ENCODE measurements at places on chromosomes 2 and 18. TPM values are rescaled to one million over a fixed set of nuclear protein-coding genes. Genes with fewer than 3 reads are reported as not detected.

The GAREM2 gene
- 3.8 TPM for polyA plus RNA-seq

The TNFRSF11A gene
- 3.6 TPM for polyA plus RNA-seq

The DSG3 gene
- polyA plus RNA-seq = not detected

GRCh38 chr18:45657357-45658335, 42.4 kb downstream of the SLC14A2 start:
- DNase-seq = no peak

DNA sequence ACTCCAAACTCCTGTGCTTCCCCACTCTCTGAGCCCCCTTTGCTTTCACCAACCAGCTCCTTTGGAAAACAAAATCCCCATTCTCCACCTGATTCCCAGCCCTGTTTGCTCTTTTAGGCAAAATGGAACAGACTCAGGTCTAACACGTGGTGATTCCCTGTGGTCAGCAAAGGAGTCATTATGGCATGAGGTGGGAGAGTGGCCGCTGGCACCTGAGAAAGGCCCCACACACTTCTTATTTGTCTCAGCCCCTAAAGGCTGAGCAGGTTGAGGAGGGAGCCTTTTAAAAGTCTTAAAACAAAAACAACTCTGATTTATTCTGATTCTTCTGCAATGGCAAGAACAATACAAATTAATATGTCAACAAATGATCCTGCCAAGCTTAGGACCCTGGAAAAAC, 401.2 kb downstream of the TNS1 start:
- DNase-seq = no peak

GRCh38 chr2:165432234-165432966, 37.1 kb upstream of the CSRNP3 start:
- no peak for DNase-seq

- no peak for DNase-seq
Observed at GRCh38 chr2:15930589-15931318, 9.6 kb upstream of the MYCN start.

- DNase-seq = no peak
Observed at GRCh38 chr2:45789317-45789716, 137.8 kb downstream of the PRKCE start.

GRCh38 chr2:107801498-107801897, 25.2 kb upstream of the RGPD4 start:
- no peak for DNase-seq

DNA sequence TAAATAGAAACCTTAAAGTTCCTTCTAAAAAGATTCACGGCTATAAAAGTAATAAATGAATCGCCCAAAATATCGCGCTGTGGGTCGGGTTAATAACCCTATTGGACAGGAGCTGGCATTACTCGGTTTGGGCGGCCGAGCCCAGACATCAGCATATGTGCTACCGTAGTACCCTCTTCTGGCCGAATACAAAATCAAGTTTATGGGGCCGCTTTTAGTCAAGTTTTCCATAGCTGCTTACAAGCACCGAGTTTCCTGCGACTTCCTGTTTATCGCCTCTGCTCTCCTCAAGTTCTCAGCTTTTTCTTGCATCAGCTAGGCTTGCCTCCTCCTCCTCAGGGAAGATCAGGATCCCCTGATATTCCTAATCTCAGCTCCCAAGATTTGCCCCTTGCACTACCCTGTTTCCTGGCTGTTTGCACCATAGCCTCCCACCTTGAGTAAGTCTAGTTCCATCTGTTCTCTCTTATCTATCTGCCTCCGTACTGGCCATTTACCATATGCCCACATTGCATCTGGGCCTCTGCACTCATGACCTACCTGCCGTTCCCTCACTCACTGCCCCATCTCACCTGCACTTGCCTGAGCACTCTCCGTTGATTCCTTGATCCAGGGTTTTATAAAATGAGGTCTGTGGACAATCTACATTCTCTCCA, 56.1 kb downstream of the SLC35F5 start:
- no peak for DNase-seq

DNA sequence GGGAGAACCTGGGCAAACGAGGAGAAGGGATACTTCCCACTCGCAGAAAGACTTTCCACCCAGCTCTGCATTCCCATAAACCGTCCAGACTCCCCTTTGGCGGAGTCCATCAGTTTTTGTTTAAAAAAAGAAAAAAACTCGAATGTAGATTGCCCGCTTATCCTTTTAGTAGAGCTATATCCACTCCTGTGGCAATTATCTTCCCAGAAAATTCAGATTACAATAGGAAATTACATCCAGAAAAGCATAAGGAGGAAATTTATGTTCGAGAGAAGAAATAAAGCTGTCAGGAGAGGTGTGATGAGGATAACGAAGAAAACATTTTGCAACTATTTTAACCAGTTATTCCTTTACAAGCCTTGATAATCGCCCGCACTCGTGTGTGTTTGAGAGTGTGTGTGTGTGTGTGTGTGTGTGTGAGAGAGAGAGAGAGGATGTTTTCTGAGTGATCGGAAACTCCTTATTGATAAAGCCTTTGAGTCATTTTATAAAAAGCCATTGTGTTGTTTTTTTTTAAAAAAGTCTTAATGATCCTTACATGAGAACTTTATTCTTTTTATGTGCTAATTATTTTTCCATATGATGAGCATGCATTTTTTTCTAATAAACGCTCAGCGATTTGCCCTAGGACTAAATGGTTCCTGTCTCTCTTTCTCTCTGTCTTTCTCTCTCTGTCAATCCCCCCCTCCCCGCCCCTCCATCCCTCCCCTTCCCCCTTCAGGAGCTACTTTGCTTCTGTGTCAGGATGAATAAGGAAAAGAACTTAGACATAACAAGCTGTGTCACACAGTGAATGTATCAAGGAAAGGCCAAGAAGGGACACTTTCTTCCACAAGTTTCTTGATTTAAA, 1.1 kb upstream of the PPP3R1 start:
- no peak for DNase-seq

DNA sequence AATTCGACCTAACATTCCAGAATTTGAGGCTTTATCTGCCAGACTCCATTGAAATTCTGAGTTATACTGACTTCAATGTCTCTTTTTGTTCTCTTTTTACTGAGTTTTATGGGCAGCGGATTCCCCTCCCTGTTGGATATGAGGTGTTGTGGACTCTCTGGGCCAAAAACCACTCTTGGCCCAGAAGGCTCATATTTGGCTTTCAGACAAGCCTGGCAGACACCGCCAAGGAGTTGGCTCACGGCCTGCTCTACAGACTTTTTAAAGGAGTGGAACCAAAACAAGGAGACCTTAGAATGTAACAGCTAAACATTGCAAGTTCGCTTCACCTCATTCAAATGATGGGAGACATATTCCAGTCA, 206.4 kb upstream of the NCKAP5 start:
- peak; percentile 40 for DNase-seq

DNA sequence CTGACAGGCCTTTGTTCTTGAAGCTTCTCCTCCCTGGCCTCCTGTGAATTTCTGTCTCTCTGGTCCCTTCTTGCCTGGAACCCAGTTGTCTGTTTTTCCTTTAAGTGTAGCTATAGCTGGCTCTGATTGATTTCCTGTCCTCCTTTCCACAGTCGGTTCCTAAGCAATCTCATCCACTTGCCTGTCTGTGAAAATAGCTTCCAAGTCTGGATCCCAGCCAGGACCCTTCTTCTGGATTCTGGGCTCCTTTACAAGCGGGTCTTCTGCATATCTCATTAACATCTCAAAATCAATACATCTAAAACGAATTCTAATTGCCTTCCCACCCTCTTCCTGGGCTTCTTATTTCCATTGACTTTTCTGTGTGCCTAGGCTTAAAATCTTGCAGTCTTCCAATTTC, 124.9 kb downstream of the DAW1 start:
- DNase-seq = no peak

- peak; percentile 31 for DNase-seq
Observed at GRCh38 chr18:74994502-74995418, 214.2 kb downstream of the PTGR3 start.

GRCh38 chr18:63233334-63233733, 86.2 kb downstream of the BCL2 start:
- DNase-seq = no peak

GRCh38 chr2:88220718-88221117, 50.6 kb downstream of the THNSL2 start:
- DNase-seq = no peak

GRCh38 chr2:169808221-169808620, 9.6 kb downstream of the SSB start:
- DNase-seq = no peak
